CD4-positive, alpha-beta T cell treated with Interleukin-12 subunit alpha and Interleukin-12 subunit beta, for 1 hour (primary cell): ENCODE measurements at places on chromosomes 7 and 10.

DNA sequence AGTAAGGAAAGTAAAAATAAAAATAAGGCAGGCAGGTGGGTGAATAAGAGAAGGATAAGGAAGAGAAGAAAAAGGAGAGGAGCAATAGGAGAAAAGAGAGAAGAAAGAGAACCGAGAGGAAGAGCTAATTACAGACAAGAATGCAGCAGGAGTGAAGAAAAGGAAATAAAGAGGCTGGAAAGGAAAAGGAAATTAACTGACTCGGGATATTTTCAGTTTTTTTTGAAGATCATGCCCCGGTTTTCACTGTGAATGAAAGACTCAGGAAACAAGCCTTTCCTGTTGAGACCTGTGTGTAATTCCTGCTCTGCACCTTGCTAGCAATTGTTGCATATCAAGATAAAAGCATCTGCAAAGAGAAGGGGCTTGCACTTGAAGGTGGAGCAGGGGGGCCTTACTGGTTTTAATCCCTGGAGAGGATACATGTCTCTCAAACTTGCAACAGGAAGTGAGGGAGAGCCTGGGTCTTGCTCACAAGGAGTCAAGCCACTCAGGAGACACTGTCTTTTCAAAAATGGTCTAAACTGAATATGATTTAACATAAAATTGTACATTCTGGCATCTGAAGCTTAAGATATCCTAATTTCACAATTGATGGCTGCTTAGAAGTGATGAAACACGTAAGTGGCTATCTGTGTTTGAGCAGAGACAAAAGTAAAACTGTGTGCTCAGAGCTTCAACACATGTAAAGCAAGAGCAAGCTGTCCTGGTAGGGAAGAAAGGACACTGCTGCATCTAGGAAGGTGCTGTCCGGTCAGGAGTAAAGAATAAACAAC lies 157.6 kb downstream of the FAM107B start:
- no peak for DNase-seq

GRCh38 chr10:69741252-69741651 lies 60.5 kb upstream of the COL13A1 start:
- no peak for DNase-seq

GRCh38 chr10:53382543-53382942 lies 610.0 kb upstream of the MBL2 start:
- DNase-seq: no peak

GRCh38 chr7:143283381-143283780 lies 1.4 kb upstream of the TMEM139 start:
- DNase-seq: no peak

DNA sequence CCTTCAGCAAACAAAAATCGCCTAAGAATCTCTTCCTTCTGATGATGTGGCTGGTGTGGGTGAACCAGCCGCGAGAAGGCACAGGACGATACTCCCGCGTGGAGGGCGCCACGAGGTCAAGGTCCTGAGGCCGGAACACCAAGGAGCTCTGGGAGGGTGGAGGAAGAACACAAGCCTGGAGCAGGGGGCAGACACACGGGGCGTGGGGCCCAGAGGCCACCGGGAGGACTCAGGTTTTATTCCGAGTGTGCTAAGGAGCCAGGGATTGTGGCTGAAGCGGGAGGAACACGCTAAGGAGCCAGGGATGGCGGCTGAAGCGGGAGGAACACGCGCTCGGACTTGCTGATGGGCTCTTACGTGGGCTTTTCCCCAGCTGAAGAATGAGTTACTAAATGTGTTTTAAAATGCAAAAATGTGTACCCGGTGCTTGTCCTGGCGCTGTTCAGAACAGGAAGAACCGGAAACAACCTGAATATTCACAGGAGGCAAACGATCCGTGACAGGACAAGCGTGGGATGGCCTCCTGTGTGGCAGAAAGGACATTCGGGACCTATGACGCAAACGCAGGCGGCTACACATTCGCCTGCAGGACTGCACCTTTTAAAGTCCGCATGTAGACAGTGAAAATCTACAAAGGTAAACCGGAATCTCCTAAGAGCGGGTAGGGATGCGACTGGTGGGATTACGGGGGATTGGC lies 64.0 kb downstream of the MAD1L1 start:
- DNase-seq: no peak

GRCh38 chr7:135970682-135971365 lies 6.3 kb downstream of the MTPN start:
- DNase-seq: no peak

DNA sequence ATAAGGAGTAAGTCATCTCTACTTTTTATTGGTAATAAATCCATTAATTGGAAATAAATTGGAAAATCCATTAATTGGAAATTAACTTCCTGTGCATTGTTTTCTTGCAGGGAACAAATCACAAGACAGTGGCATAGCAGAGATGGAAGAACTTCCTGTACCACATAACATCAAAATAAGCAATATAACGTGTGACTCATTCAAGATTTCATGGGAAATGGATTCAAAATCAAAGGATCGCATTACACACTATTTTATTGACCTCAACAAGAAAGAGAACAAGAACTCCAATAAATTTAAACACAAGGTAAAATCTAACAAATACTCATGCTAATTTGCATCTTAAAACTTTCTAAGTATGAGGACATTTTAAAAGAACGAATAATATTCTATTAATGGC lies 57.8 kb downstream of the PHYHIPL start:
- no peak for DNase-seq

DNA sequence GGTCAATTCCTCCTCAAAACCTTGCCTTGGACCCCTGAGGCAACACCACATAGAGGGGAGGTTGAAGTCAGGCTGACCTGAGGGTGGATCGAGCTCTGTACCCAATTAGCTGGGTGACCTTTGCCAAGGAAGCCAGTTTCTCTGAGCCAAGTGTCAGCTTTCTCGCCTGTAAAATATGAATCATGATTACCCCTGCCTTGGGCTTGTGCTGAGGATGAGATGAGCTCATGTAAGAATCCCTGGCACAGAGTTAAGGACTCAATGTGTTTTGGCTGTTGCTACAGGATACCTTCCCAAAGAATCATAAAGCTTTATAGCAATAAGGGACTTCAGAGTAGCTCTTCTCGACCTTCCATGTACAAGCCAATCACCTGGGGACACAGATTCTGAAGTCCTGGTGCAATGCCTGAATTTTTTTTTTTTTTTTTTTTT lies 43.5 kb upstream of the CACUL1 start:
- DNase-seq: no peak

DNA sequence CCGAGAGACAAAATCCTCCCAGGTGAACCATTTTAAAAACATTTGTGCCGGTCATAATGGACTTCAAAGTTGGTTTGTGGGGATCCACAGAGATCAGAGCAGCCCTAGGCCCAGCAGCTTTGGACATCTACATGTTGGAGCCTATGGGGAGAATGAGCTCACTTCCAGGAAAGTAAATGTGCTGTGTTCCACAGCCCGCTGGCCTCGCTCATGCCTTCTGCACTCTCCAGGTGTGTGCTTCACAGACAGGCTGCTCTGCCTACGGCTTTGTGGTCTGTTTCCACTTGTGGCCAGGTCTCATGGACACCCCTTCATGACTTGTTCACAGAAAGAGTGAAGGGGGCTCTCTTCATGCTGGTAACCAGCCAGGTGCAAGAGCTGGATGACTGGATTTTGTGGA lies 141.6 kb downstream of the ADARB2 start:
- DNase-seq: no peak

DNA sequence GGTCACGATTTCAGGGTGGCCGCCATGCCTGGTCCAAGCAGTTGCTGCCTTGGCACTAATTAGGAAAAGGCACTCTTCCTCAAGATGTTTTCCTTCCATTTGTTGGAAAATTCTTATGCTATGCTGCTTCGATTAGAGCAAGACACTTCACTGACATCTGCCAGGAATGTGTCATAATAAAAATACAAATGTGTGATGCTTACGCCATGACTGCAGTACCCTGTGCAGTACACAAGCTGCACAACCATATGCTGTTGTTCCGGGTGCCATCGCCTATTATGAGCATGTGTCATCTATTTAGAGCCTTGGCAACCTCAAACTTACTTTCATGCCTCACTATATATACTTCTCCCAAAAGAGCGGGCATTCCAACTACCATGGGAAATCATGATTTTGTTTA lies 14.9 kb upstream of the MPP7 start:
- no peak for DNase-seq

DNA sequence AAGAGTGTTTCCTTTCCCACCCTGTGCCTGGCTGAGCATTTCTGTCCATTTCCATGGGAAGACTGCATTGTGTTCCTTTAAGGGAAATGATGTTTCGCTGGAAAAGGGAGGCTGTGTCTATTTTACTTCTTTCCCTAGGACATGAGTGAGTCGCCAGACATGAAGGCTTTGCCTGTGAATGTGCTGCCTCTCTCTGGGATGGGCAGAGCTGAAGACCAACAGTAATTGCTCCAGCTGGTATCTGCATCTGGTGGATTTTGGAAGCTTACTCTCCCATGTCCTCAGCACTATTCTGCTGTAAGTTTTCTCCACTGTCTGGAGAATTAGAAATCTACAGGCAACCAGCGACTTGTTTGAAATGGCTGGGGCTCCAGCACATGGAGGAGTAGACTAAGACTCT lies 264.6 kb upstream of the BMPER start:
- no peak for DNase-seq

DNA sequence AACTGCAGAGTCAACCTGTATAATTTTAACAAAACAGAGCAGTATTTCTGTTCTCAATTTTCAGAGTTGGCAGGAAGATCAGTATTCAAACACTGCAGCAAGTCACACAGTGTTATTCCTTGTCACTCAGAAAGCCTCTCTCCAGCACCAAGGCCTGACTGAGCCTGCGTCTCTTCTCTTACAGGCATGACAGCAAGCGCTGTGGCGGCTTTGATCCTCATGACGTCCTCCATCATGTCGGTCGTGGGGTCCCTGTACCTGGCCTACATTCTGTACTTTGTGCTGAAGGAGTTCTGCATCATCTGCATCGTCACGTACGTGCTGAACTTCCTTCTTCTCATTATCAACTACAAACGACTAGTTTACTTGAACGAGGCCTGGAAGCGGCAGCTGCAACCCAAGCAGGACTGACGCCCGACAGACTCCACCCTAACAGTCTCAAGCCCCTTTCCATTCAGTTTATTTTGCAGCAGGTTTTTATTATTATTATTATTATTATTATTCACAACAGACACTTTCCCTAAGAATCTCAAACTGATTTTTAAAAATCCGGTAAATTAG lies 28.0 kb downstream of the GUSB start:
- DNase-seq: no peak

DNA sequence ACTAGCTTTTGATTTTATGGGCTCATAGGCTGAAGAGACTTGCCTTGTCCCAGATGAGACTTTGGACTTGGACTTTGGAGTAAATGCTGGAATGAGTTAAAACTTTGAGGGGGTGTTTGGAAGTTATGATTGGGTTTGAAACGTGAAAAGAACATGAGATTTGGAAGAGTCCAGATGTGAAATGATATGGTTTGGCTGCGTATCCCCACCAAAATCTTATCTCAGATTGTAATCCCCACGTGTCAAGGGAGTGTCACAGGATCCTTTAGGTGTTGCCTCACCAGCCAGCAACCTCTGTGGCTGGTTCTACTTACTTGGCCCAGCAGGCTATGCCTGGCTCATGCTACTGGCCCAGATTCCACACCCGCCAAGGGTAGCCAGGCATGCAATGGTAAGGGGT lies 119.6 kb upstream of the NPY start:
- no peak for DNase-seq

DNA sequence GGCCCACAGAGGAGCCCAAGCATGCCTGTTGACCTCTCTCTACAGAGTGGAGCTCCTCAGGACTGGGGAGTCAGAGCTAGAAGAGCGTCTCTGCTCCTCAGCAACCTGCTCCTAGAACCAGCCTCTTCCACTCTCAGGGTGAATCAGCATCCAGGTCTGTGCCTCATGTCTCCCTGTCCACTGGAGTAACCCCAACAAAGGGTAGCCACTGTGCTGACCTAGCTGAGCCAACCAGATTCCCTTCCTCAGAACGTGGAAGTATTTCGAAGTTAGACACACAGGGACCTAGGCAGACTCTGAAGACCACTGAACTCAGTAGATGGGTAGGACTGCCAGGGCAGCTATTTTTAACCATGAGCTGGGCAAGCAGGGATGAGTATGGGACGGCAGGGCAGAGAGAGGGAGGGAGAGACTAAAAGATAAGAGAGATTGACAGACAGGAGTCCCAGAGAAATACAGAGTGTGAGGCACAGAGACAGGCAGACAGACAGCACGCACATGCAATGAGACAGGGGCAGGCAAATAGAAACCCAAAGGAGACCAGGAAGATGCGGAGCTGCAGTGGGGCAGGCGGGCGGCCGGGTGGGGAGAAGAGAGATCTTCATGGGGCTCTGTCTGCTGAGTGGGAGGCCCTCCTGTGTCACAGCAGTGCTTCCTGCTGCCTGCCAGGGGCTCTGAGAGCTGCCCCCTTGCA lies 56.7 kb downstream of the OSBPL3 start:
- no peak for DNase-seq

DNA sequence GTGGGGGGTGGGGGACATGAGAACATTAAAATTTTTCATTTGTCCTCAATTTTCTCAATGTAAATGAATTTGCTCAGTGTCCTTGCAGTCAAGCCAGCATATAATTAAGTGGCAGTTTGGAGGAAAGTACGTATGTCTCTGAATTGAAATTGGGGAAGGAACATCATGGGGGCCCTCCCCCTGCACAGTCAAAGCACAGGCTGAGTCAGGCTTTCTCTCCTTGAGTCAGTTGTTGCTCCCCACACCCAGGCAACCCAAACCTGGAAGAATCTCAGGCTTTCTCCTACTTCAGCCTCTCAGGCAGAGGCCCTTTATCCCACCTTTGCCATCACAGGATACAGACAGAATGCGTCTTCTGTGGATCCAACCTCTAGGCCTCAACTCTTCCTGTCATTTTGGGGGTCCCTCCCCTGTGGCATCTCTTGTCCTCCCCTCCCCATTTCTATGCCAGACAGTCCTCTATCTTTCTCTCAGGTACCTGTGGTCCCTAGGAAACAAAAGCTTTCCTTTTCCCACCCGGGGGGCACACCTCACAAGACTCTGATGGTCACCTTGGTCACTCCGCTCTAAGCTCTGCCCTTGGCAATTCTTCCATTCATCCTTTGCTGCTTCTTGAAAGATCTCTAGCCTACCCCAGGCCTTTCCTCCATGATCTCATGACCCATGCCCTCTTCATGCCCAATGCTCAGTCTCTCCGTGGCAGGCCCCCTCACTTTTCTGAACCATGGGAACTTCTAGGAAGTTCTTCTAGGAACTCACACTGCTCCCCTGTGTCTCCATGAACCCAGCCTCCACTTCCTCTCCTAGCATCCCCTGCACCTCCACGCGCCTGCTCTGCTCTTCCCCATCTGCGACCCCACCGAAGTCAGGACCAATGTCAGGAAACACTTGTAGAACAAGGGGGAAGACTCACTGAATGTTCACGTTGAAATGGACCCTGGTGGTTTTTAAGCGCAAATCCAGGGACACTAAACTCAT lies 40.4 kb downstream of the CREB3L2 start:
- DNase-seq: no peak

GRCh38 chr7:15686957-15687545 lies 568 bp upstream of the MEOX2 start:
- DNase-seq: no peak

- DNase-seq: no peak
Observed at GRCh38 chr10:60299390-60299778, 90.3 kb downstream of the ANK3 start.

GRCh38 chr10:86646933-86647332 lies 7.4 kb upstream of the OPN4 start:
- no peak for DNase-seq
